ENCODE measurements at places on chromosomes 6 and 20.

GRCh38 chr6:150235218-150235617, 92.4 kb downstream of the PPP1R14C start:
- no peak for DNase-seq

GRCh38 chr6:34514112-34514511, 42.0 kb downstream of the SPDEF start:
- no peak for DNase-seq

GRCh38 chr6:46653439-46654195, 842 bp downstream of the SLC25A27 start:
- no peak for DNase-seq

GRCh38 chr6:25193460-25194171, 85.6 kb upstream of the CARMIL1 start:
- peak; percentile 83 for DNase-seq

- no peak for DNase-seq
Observed at GRCh38 chr20:40690836-40691565, 2.0 kb upstream of the MAFB start.

DNA sequence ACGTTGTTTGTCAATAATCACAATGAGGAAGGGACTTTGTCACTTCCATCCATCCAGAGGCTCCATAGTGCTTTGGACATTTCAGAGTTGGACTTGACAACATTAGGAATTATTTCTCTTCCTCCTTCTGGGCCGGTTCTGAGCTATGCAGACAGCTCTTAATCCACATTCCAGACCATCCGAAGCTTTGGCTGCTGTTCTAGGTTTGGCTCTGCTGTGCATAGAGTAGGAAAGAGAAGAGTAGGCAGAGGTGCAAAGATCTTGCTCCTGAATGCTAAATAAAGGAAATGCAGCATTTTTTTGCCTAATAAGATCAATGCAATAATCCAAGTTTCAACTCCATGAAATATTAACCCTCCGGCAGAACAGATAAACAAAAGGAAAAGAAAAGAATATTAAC, 251.8 kb upstream of the PRND start:
- no peak for DNase-seq

- DNase-seq = no peak
Observed at GRCh38 chr6:148817689-148818088, 70.9 kb downstream of the UST start.

- DNase-seq = peak; percentile 76
Observed at GRCh38 chr6:23180504-23181293, 611.3 kb downstream of the HDGFL1 start.
